Left renal pelvis (tissue), 4 donors: ENCODE measurements at places on chromosomes 1 and 21. TPM values are rescaled to one million over a fixed set of nuclear protein-coding genes. Genes with fewer than 3 reads are reported as not detected.

The WLS gene
- polyA plus RNA-seq, result 157 TPM

The CLDN17 gene
- not detected for polyA plus RNA-seq

The UCK2 gene
- polyA plus RNA-seq, result 22.3 TPM

The TMEM52 gene
- 1.3 TPM for polyA plus RNA-seq

The DONSON gene
- polyA plus RNA-seq, result 36.3 TPM

The ZNF670 gene
- polyA plus RNA-seq, result 5.9 TPM

DNA sequence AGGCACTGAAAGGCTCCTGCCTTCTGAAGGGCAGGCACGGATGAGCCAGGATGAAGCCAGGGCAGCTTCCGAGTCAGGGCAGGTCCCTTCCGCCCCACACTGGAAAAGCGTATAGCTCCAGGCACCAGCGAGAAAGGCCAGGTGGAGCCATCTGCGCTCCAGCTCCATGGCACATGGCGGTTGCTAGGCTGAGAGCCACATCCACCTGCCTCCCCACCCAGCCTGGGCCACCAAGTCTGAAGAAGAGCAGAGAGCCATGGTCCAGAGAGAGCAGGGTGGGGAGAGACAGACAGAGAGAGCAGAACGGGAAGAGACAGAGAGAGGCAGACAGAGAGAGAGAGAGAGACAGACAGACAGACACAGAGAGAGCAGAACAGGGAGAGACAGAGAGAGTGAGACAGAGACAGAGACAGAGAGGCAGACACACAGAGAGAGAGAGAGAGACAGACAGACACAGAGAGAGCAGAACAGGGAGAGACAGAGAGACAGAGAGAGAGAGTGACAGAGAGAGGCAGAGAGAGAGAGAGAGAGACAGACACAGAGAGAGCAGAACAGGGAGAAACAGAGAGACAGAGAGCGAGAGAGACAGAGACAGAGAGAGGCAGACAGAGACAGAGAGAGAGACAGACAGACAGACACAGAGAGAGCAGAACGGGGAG is 5.2 kb downstream of the FNDC10 start:
- DNase-seq, result no peak

DNA sequence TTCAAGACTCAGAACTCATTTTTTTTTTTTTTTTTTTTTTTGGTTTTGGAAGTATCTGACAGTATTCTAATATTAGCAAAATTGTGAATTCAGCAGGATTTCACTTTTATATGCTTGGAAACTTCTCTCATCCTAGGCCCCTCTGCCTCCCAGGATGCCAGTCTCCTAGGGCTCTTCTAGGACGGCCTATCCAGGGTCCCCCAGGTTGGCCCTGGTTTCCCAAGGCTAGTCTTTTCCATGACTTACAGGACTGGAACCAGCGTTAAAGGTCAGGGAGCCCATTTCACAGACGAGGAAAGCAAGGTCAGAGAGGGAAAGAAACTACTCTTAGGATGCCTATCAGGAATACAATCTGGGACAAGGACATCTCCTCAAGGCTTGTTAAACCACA is 412.5 kb downstream of the PTPRU start:
- DNase-seq, result no peak

- DNase-seq, result no peak
These were observed 80.8 kb downstream of the OBSCN start for GRCh38 chr1:228288536-228289238.

- peak; percentile 48 for DNase-seq
These were observed 31.2 kb downstream of the DNTTIP2 start for GRCh38 chr1:93847811-93848288.

DNA sequence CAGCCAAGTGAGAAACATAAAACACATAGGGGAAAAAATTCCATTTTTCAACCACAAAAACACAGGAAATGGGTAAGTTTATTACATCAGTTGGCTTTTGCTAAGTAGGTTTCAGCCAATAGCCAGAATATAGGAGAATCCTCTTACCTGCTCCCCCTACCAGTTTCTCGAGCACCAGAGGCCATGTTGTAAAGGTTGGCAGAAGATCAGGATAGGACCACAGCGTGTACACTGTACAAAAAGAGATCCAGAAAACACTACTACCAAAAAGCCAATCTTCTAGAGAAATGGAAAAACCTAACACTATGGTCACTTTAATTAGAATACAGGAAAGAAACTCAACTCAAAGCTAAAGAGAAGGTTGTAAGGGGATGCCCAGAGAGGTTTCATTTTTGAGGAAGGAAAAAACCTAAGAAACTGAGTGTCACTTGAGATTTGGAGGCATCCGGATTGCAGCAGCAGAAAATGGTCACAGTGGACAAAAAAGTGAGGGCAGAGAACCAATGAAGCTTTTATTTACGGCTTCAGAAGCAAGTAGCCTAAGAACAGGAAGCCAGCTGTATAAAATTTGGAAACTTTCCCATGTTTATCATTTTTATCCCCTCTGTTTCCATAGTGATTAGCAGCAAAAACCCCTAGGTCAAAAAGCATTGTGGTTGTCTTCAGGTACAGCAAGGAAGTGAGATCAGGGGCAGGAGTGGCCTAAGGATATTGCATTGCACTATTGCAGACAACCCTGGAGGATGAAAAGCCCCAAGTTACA is 2.9 kb downstream of the EIF2D start:
- DNase-seq, result no peak

DNA sequence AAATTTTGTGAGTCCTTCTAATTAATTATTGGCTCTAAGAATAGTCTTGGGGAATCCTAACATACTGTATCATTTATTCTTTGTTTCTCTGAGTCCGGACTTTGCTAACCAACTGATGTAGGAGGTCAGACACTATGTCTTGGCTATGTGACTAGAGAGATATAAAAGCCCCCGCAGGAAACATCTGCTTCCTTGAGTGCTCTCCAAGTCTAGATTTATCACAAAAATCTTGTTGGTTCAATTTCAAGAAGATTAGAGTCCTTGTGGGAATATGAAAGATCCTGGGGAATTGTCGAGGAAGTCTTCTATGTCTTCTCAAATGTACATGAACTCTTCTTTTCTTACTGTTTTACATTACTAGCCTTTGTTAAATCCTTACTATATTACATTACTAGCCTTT is 1712.5 kb downstream of the NCAM2 start:
- no peak for DNase-seq

- DNase-seq, result no peak
These were observed 12.2 kb upstream of the TCEA3 start for GRCh38 chr1:23436520-23437354.

- no peak for DNase-seq
These were observed 28.0 kb downstream of the SYT14 start for GRCh38 chr1:209965996-209966395.

GRCh38 chr21:26842300-26842699 is 2.9 kb downstream of the ADAMTS1 start:
- no peak for DNase-seq

GRCh38 chr1:188723332-188724020 is 1754.2 kb downstream of the BRINP3 start:
- no peak for DNase-seq

DNA sequence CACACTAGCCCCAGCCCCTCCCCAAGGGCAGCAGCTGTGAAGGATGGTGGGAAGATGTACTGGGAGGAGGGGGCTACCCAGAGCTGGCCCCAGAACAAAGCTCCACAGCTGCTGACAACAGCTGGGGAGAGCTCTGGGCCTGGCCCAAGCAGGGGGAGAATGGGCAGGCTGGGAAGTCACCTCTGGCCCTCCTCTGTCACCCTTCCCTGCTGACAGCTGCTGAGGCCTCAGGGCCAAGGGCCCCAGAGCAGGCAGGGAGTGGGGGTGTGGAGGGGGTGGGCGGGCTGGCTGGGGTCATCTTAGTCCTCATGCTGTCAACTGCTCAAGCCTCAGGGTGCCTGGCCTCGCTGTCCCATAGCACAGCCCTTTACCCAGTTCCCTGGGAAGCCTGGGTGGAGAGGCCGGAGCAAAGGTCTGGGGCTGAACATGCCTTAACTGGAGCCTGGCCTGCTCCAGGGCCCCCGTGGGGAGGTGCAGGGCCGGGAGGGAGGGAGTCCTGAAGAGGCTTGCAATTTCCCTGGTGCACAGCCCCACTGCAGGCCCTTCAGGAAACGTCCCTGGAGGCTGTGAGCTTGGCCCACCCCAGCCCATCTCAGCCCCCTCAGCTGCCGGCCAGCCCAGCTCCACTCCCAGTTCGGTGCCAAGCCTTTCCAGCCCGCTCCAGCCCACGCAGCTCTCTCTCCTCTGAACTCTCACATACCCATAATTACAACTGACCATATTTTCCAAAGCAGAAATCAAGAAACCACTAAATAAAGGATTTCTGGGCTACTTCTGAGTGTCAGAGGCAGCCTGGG is 25.7 kb downstream of the HSPG2 start:
- DNase-seq, result no peak

GRCh38 chr1:109197158-109198042 is 16.3 kb upstream of the SARS1 start:
- no peak for DNase-seq

- DNase-seq, result no peak
These were observed 76.7 kb downstream of the GFI1 start for GRCh38 chr1:92409946-92410549.

GRCh38 chr1:15279576-15280230 is 32.7 kb downstream of the FHAD1 start:
- no peak for DNase-seq

DNA sequence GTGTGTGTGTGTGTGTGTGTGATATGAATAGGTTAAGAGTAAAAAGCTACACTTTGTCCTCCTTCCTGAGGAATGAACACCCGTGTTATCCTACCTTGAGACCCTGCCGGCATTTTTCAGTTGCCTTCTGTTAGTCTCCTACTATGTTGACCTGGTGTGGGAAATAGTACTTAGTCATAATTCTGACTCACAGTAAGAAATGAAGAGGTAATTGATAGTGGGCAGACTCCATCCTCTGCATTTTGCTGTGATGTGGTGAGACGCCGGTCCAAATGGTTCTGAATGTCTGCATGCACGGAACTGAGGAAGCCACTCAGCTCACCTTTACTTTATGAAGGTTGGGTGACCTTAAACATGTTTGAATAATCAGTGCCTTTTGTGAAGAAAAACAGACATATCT is 12.6 kb downstream of the CD101 start:
- no peak for DNase-seq

DNA sequence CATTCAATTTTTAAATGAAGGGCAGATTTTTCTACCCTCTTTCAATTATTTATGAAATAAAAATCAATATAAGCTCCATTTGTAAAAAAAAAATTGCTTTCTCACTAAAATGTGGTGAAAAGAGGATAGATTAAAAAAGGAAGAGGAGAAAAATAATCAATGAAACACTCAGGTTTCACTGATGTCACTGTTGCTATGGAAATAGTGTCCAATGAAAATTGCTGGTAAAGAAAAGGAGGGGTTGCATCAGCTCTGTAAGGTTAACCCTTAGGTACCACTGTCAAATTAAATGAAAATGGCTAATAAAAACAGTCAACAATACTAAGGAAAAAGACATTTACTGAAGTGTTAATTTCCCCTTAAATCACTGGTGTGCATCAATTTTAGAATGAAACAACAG is 91.6 kb upstream of the TTC39A start:
- peak; percentile 38 for DNase-seq

- peak; percentile 18 for DNase-seq
These were observed 62.1 kb downstream of the DEGS1 start for GRCh38 chr1:224245188-224245587.
